Brain pericyte (primary cell): ENCODE measurements at places on chromosomes 7 and 10.

DNA sequence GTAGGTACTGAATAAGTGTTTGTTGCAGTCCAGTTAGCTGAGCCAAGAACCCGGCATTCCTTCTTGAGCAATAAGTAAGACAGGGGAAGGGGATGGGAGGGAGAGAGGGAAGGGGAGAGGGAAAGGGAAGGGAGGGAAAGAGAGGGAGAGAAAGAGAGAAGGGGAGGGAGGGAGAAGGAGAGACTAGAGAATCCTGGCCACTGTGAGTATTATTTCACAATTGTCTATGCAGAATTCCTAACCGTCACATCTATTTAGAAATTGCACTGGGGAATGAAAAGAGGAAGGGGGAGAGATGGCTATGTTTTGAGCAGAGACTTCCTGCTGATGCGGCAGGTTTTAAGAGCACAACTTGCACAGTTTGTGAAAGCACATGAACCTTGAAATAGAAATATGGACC is 251.4 kb upstream of the ZMIZ1 start:
- DNase-seq, result no peak

GRCh38 chr7:151061213-151062110 is 2.1 kb downstream of the SLC4A2 start:
- DNase-seq, result no peak

GRCh38 chr10:42645103-42645502 is 6.7 kb upstream of the ZNF33B start:
- no peak for DNase-seq

DNA sequence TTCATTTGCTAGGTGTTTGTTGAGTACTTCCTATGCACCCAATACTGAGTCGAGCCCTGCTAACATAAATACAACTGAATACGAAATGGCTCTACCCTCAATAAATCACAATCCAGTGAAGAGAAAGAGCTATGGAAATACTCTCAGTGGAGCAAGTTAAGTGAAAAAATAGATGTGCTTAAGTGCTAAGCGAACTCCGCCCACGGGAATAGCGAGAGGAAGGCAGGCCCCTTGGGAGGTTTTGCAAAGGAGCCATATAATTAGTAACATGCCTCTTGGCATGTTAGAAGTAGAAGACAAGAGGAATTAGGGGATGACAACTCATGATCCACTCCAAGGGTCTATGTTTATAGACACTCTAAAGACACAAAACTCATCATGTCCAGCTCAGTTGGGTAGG is 42.8 kb upstream of the TSPAN33 start:
- DNase-seq, result no peak

DNA sequence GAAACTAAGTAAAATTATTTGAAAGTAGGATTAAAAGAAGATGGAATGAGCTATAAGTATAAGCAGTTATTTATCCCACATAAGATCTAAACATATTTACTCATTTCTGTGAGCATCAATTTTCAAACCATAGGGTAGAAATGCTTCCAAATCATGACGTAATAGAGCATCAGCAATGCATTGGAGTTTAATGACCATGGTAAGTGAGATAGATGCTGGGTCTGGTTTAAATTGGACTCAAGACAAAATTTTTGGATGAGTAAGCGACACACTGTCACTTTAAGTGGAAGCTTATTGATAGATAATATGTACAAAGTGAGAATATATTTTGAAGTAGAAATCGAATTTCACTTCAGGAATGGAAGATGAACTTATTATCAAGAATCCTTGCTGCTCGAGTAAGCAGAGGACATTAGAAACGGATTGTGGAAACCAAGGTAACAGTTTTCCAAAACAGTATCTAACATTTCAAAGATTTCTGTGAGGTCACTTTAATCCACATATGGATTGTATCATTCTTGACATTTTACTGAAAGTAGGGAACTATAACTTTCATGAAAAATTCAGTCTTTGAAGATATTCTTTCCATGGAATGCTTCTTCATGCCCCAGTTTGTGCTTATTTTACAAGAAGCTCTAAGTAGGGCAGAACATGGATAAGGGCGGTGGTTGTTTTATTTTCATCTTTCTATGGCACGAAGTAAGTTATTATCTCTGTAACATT is 85.8 kb downstream of the AGMO start:
- no peak for DNase-seq

DNA sequence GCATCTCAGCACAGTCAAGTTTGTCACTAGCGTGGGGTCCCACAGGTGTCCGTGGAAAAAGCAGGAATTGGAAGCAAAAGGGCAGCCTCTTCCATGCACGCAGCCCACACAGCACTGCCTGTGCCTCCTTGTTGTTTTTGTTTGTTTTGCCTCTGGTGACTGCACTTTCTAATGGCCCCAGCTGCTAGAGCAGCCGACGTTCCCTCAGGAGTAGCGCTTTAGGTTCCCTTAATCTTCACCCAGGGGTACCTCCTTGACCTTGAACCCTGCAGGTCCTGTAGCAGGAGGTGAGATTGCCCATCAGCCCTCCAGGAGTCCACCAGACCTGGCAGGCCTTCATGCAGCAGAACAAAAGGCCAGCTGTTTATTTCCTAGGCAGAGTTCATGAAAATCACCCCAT is 210.1 kb downstream of the CACNB2 start:
- DNase-seq, result no peak
